Psoas muscle (tissue), 8 donors: ENCODE measurements at places on chromosomes 6 and 20. TPM values are rescaled to one million over a fixed set of nuclear protein-coding genes. Genes with fewer than 3 reads are reported as not detected.
A peak's percentile ranks its signal among the peaks of the same experiment; 100 is the strongest.

Gene RTEL1
- 9.3 TPM for total RNA-seq

Gene CLPSL1
- not detected for total RNA-seq

Gene MCCD1
- total RNA-seq = not detected

- no peaks in the 10 kb centered on the region for H3K36me3 ChIP-seq
- H3K4me1 ChIP-seq = no peaks in the 10 kb centered on the region
- H3K4me3 ChIP-seq = no peak overlapping the region
- no peaks in the 10 kb centered on the region for H3K27me3 ChIP-seq
- no peak for DNase-seq
- no peak overlapping the region for H3K27ac ChIP-seq
Measured at GRCh38 chr6:85079761-85080160, 315.4 kb upstream of the TBX18 start.

DNA sequence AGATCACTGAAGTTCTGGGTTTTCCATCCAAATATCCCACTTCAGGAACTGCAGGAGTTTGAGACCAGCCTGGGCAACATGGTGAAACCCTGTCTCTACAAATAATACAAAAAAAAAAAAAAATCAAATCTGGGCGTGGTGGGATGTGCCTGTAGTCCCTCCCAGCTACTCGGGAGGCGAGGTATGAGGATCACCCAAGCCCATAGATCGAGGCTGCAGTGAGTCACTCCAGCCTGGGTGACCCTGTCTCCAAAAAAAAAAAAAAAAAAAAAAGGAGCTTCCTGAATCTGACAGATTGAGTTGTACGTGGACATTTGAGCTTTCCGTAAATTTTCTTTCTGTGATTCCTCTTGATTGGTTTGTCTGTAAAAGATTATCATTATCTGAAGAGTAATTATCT is 55.6 kb downstream of the TULP4 start:
- H3K27me3 ChIP-seq = no peaks in the 10 kb centered on the region
- H3K36me3 ChIP-seq = no peaks in the 10 kb centered on the region
- no peak for DNase-seq
- H3K4me1 ChIP-seq = peaks cover 4% of the 10 kb centered on the region
- no peak overlapping the region for H3K4me3 ChIP-seq
- H3K27ac ChIP-seq = no peak overlapping the region

DNA sequence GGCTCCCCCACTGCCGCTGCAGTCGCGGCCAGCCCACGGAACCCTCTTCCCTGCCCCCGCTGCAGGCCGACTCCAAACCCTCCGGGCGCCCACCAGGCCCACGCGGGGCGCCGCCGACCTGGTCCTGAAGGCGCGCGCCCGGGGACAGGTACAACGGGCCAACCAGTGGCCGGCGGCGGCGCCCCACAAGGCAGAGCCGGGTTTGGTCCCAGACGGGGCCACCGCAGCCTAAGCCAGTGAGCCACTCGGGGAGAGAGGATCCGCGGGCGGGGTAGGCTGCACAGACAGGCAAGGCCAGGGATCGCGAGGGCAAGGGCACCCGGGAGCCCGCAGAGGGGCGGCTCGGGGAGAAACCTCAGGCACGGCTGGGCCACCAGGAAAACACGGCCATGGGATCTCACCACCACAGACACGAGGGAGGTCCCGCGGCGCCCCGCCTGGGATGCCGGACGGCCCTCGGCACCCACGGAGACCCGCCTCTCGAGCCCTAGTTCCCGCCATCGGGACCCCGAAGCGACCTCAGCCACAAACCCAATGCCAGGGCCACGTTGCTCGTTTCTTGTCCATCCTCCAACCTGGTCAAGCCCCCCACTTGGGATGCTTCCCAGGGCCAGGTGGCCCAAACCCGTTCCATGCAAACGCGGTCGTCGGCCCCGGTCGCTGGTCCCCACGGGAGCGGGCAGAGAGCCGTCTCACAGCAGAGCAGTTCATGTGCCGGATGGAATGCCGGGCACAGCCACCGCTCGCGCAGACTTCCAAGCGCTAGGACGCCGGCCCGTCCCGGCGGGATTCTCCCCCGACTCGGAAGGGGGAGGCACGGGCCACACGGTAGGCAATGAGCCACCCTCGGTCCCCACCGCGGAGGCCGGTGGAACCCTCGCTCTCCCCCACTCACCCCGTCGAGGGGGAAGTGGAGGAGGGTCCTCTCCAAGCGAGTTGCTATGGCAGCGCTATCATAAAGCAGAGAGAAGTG is 1956.6 kb upstream of the DEFB115 start:
- no peak overlapping the region for H3K4me3 ChIP-seq
- peak; percentile 44 for DNase-seq
- no peaks in the 10 kb centered on the region for H3K36me3 ChIP-seq
- H3K27me3 ChIP-seq = no peaks in the 10 kb centered on the region

DNA sequence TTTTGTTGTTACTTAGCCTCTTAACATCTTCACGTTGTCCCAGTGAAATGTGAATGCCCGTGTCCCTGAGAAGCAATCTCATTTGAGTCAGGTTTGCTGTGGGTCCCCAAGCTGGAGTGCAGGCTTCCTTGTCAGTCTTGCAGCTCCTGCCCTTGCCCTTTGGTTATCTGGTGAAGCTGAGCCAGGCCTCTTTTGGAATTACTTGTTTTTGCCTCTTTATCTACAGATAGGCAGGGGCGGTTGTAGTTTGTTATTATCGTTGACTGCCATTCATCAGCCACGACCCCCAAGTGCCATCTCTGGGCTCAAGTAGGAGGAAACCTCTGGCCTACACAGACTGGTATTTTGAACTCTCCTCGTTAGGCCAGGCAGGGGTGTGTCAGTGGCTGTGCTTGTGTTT is 2.2 kb downstream of the TMEM14C start:
- no peak overlapping the region for H3K27ac ChIP-seq
- H3K27me3 ChIP-seq = no peaks in the 10 kb centered on the region
- DNase-seq = no peak
- peaks cover 25% of the 10 kb centered on the region for H3K4me1 ChIP-seq

DNA sequence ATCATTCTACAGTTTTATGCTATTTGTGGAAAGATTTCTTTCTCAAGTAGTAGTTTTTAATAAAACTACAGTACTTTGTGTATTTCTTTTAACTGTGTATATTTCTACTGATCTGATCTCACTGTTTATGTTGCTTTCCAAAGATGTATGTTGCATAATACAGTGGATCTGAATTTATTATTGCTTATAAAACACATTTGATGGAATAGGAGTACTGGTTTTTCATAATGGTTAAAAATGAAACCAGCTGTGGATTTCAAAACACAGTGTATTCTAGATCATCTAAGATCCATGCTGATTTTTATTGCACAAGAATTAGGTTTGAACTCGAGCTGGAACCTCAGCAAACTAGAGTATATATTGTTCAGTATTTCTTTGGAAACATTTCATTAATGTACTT is 8.0 kb downstream of the NKX2-4 start:
- H3K4me1 ChIP-seq = no peaks in the 10 kb centered on the region
- peaks cover 34% of the 10 kb centered on the region for H3K27me3 ChIP-seq
- H3K36me3 ChIP-seq = peaks cover 56% of the 10 kb centered on the region
- H3K4me3 ChIP-seq = no peak overlapping the region

GRCh38 chr6:19837511-19838441 is 606 bp downstream of the ID4 start:
- H3K27me3 ChIP-seq = no peaks in the 10 kb centered on the region
- peak overlapping the region; percentile 65 for H3K27ac ChIP-seq
- H3K4me1 ChIP-seq = peaks cover 5% of the 10 kb centered on the region
- peak overlapping the region; percentile 80 for H3K4me3 ChIP-seq
- H3K36me3 ChIP-seq = no peaks in the 10 kb centered on the region
